ENCODE measurements at places on chromosomes 1 and 21.

DNA sequence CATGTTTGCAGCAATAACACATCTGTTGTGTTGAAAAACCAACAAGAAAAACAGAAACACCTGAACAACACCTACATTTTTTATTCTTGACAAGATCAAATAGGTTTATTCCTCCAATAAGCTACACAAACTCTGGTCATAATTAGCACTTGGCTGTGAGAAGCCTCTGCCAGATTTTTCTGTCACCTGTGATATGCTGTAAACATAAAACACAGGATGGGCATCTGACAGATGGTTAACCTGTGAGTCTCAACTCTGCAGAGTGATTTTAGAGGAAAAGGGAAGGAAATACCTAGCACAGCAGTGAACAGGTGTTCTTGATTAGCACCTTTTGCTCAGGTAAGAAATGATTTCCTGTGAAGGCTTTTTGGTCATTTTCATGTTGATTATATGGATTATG is 175.4 kb upstream of the COA6 start:
- DNase-seq, result no peak

DNA sequence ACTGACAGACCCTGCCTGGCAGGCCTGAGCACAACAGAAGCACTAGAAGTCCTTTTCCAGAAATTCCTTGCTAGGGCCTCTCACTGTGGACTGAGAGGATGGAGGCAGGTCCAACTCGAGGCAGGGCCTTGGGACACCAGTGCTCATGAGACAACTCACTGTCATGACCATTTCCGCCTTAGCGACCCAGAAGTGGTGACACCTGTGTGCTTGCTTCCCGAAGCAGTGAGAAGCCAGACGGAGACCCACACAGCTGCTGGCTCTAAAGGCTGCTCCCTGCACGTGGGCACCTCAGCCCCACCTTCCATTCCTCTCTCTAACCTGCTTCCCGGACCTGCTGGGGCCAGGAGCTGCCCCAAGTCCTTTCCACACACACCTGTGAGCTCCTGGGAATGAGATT is 33.0 kb downstream of the KCNC4 start:
- no peak for DNase-seq

GRCh38 chr1:219744652-219745469 is 132.0 kb upstream of the ZC3H11B start:
- no peak for DNase-seq

GRCh38 chr1:228975238-228975907 is 240.1 kb downstream of the RHOU start:
- DNase-seq, result no peak

DNA sequence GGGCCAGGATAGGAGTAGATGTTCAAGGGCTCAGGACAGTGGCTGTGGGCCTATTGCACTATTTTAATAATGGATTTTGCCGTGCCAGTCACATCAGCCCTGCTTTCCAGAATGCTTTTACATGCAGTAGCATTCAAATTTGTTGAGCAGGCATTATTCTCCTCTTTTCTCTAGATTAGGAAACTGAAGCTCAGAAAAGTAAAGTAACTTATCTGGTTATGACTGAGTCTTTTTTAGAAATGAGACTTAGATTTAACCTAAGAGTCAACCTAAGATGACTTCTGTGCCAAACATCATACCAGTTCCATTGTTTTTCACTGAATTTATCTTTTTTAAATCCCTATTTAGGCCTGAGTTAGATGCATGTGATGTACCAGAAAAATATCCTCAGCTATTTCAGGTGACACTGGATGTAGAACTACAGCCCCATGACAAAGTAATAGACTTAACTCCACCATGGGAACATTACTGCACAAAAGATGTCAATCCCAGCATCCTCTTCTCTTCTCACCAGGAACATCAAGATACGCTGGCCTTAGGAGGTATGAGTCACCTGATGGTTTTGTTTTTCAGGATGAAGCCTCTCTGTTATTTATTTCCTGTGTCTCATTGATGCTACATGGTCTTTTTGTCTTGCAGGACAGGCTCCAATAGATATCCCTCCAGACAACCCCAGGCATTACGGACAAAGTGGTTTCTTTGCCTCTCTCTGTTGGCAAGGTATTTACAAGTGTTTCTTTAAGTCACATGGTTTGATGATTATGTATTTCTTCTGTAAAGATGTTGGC is 31.4 kb upstream of the LEPR start:
- no peak for DNase-seq

DNA sequence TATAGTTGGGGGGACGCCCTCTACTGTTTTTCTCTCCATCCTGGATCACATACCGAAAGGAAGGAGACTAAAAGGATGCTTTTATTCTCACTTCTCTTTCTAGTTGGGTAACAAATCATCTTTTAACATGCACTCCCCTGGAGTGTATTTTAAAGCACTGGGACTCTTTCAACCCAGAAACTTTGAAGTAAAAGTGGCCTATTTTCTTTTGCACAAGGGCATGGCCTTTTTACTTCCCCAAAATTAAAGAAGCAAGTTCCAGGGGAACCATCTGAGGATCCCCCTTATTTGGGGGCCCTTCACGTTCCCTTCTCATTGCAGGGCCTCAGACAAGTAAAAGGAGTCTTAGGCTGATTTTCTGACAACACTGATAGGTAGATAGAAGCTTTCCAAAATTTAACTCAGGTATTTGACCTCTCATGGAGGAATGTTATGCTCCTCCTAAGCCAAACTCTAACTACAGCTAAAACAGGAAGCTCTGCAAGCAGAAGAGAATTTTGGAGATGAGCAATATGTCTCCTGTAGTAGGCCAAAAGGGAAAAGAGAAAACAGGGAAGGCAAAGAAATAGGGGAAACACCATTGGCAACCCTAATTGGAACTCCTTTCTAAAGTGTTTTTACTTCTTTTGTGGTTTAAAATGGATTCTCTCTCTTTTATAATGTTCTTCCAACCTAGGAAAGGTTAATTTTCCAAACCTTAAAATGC is 8.9 kb upstream of the CD46 start:
- no peak for DNase-seq

DNA sequence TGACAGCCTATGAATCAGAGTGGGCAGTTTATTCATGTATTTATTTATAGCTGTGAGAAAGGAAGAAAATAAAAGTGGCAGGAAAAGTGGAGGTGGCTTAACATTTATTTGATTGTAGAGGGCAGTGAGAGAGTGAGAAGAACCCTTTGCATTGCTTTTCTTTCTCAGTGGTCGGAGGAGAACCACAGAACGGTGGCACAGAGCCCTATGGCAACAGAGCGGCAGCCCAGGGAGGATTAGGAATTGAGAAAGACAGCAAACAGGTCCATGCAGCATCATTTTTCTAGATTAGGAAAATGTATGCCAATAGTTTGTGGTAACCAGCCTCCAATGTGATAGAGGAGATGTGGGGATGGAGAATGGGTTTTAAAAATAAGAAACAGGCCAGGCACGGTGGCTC is 53.1 kb downstream of the NMNAT2 start:
- DNase-seq, result no peak

DNA sequence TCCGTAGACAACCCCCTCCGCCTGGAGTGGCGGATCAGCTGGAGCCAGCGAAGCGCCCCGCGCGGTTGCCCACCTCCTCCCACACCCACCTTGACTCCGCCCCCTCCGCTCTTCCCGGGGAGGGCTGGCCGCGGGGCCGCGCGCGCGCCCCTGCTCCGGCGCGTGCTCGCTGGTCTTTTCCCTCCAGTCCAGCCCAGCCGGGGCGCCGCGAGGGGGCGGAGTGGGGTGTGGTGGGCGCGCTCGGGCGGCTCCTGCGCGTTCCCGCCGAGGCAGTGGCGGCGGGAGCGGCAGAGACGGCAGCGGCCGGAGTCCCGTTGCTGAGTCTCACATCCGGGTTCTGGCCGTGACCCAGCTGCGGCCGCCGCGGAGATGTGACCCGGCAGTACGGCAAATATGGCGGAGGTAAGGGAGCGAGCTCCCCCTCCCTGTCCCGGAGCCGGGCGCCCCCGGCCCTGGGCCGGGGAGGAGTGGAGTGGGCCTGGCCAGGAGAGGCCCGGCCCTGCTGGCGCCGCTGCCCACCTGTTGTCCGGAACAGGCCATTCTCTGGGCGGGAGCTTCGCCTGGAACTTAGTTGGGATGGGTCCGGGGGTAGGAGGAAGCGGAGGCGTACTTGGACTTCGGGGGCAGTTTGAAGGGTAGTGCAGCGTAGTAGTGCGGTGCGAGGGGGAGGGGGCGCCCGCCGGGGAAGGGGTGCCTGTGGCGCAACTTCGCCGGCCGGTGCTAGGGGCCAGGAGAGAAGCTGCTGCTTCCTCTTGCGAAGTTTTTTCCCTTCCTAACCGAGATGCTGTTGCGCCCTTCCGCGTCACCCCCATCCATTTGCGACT is 5.4 kb downstream of the MIER1 start:
- DNase-seq, result peak; percentile 94

GRCh38 chr1:164787834-164788231 is 228.8 kb downstream of the PBX1 start:
- DNase-seq, result no peak

DNA sequence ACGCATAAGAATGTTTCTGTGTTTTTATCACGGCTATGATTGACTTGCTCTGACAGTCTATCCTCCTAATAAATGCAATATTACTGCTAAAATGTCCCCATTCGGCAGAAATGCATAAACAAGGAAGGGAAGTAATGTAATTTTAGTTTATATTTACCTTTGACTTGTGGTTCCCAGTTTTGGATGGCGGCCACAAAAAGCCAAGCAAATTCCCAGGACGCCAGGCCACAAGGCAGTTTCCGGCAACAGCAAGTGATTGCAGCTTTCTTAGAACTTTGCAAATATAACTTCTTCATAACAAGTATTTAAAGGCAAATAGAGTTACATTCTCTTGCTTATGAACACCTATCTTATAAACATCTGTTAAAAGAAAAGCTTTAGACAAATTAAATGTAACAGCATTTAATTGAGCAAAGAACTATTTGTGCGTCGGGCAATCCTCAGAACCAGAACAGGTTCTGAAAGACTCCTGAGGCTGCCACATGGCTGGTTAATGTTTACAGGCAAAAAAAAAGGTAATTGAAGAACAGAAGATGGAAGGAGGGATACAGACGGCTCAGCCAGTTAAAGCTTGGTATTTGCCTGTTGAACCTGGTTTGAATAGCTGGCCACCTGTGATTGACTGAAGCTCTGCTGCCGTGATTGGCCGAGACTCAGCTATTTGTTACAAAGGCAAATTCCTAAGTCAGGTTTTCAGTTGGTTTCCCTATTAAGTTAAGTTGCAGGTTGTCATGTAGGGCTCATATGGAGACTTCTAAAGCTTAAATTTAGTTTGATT is 80.8 kb downstream of the C21orf91 start:
- DNase-seq, result no peak

DNA sequence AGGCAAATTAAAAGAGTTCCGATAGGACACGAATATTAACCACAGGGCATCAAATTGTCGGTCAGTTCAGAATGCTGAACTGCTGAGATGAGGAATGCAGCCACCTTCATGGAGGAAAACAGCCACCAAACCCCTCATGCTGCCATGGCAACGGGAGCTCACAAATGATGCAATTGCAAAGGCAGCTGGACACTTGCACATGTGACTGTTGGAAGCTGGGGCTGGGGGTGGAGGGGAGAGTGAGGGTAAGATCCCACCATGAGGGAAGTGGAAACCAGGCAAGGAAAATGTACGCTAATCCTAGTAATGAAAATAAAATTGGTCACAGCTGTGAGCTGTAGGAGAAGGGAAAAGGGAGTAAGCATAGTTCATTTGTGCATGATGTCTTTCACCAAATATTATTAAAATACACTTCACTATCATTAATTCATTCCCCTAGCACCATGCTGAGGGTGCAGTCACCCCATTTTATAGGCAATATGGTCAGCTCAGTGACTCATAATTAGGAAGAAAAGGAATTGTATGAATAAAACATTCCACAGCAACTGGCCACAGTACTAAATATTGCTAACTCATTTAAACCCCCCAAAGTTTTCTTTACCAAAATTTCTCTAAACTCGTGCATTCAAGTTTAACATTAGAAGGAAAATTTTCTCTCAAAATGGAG is 15.3 kb downstream of the BECN2 start:
- DNase-seq, result no peak

DNA sequence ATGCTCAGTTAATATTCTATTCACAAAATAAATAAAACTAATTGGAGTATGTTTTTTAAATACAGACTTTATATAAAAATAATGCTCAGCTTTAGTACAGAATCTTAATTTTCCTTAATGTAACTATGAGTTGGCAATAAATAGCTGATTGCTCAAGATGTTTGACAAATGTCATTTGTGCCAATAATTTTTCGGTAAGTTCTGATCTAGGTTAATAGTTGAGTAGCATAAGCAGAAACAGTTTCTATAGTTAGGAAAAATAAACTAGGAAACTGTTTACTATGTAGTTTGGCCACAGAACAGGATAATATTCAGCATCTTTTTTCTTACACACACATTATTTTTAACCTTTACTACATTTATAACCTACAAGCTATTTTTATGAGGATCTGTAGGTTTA is 40.3 kb downstream of the KCTD3 start:
- DNase-seq, result no peak

- no peak for DNase-seq
Observed at GRCh38 chr21:41747943-41748738, 18.7 kb downstream of the RIPK4 start.

DNA sequence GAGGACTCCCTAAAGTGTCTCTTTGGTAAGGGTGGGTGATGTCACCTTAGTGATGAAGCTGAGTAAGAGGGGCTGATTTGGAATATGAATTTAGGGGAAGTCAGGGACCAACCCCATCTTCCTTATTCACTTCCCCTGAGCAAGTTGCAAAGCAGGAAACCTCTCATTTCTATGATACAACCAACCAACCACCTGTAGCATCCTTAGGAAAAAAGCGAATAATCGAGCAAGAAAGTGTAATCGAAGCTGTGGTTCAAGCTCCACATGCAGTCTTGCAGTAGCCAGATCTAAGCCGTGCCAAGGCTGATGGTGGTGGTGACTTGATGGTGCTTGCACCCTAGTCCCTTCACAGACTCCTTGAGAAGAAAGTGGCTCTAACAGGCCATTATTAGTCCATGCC is 3.2 kb downstream of the TEX35 start:
- DNase-seq, result no peak

DNA sequence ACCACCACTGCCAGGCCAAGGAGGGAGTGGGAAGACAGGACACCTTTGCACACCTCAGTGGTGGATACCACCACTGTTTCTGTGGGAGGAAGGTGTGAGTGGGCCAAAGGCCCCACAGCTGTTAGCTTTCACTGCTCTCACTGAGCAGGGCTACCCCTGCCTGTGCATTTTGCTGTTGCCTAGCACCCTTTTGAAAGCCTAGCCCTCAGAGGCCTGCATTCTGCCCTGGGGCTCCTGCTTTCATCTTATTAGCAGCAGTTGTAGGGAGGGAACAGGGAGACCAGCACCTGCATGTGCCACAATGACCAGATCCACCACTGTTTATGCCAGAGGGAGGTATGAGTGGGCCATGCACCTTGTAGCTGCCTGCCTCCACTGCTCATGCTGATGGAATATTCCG is 110.9 kb upstream of the C21orf91 start:
- no peak for DNase-seq

DNA sequence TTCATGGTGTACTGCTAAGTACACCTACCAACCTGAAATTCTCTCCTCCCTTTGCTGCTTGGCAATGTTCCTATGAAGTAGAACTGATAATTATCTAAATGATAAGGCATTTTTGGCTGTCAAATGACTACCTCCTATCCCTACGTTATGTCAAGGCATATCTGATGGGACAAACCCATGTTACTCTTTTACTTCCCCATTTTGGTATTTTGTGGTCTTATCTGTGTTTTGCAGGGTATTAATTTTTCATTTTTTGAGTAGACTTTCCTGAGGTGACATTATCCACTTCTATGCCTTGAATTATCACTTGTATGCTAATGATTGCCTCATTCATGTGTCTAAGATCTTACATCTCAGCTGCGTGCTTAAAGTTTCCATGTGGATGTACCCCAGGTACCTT is 499.6 kb upstream of the B3GALT2 start:
- no peak for DNase-seq

GRCh38 chr1:178652506-178653490 is 72.2 kb upstream of the RALGPS2 start:
- DNase-seq, result no peak

GRCh38 chr21:40043423-40043822 is 176.2 kb downstream of the PCP4 start:
- no peak for DNase-seq
